ENCODE measurements at places on chromosomes 3 and 15.

DNA sequence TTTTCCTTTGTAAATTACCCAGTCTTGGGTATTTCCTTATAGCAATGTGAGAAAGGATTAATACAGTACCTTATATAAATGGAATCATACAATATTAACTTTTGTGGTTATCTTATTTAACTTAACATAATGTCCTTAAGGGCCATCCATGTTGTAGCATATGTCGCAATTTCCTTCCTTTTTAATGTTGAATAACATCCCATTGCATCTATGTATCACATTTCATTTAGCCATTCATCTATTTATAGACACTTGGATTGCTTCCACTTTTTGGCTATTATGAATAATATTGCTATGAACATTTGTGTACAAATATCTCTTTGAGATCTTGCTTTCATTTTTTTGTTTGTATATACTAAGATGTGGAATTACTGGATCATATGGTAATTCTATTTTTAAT lies 342.2 kb downstream of the PDCD6IP start:
- DNase-seq = no peak

DNA sequence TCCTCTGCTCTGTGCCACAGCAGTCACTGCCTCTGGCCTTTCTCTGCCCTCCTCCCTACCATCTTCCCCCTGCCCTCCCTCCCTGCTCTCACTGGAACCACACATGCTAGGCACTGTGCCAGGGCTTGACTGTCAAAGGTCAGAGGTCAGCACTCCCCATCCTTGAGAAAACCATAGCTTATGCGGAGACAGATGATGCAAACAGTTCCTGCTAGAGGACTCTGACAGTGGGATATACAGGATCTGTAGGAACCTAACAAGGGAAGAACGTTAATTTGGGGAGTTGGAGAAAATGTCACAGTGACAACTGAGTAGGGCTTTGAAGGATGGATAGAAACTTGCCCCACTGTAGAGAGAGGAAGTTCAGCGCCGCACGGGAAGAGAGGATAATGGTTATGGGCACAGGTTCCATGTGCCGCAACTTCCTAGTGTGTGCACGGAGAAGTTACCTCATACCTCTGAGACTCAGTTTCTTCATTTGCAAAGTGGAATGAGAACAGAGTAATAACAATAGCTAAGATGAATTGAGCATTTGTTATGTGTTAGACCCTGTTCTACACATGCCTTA lies 29.3 kb upstream of the XYLB start:
- DNase-seq = no peak

- DNase-seq = no peak
These were observed 386.5 kb upstream of the TPM1 start for GRCh38 chr15:62656071-62656470.

GRCh38 chr3:40723083-40723660 lies 198.4 kb downstream of the ZNF621 start:
- no peak for DNase-seq

DNA sequence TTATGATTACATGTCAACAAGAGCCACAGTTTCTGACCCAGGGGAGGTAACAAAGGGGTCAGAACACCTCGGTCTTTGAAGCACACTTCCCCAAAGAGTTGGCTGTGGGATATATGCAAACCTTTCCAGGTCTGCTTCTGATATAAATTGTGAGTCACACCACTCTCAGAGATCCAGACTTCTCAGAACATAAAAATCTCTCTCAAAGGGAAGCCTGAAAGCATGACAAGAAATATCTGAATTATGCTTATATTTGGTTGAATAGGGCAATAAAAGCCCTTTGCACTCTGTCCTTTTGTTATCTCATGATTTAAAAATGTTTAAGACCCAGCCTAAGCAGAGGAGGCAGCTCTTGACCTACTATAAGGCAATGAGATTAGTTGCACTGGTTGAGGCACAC lies 56.8 kb downstream of the MYH15 start:
- DNase-seq = no peak

GRCh38 chr15:89794627-89795241 lies 18.6 kb downstream of the MESP2 start:
- DNase-seq = no peak

DNA sequence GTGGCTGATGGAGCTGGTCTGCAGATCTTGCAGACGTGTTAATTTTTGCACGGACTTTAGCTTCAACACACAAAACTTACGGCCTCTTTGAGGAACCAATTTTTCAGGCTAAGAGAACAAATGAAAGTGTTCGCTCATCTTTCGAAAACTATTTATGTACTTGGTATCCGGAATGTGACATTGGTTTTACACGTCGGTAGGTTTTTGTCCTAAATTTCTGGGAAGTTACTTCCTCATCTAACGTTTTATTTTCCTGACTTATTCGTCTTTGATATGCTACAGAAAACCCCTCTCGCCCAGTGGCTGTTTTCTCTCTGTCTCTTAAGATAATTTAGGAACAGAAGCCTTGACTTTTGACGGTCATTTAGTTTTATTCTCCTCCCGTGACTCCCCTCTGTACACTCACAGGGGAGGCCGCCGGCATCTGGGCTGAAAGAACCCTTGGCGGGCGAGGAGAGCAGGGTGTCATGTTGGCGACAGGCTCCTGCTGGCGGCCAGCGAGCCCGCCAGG lies 834 bp upstream of the GREM1 start:
- no peak for DNase-seq

GRCh38 chr3:68866157-68866556 lies 66.2 kb downstream of the TAFA4 start:
- no peak for DNase-seq

- DNase-seq = no peak
These were observed 67.8 kb upstream of the ATP10A start for GRCh38 chr15:25930931-25931330.

GRCh38 chr3:185711255-185711870 lies 113.5 kb downstream of the IGF2BP2 start:
- no peak for DNase-seq

GRCh38 chr15:68784206-68784605 lies 36.5 kb downstream of the ANP32A start:
- DNase-seq = no peak

DNA sequence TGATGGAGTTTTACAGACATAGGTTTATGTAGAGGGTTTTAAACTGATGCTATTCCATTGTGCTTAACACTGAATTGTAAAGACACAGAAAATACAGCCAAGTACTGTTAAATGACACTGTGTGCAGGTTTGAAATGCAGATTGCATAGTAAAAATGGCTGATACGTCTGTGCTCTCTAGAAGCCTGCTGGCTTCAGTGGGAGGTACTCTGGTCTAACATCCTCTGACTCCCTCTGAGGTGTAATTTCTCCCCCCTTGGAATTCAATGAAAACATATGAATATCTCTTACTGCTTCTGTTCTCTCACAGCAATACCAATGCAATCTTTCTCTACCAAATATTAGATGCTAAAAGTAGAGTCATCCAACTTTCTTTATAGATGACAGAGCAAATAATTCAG lies 176.6 kb downstream of the SLC9A9 start:
- no peak for DNase-seq

GRCh38 chr15:91461377-91461776 lies 361.3 kb downstream of the SV2B start:
- DNase-seq = no peak

Data from Peyer's patch (tissue), 4 donors.